Stimulated activated naive CD8-positive, alpha-beta T cell treated with anti-CD3 and anti-CD28 coated beads, Interleukin-15, amount 100 ng/mL, for 72 hours (primary cell): ENCODE measurements at places on chromosomes 6 and 20.
A peak's percentile ranks its signal among the peaks of the same experiment; 100 is the strongest.

DNA sequence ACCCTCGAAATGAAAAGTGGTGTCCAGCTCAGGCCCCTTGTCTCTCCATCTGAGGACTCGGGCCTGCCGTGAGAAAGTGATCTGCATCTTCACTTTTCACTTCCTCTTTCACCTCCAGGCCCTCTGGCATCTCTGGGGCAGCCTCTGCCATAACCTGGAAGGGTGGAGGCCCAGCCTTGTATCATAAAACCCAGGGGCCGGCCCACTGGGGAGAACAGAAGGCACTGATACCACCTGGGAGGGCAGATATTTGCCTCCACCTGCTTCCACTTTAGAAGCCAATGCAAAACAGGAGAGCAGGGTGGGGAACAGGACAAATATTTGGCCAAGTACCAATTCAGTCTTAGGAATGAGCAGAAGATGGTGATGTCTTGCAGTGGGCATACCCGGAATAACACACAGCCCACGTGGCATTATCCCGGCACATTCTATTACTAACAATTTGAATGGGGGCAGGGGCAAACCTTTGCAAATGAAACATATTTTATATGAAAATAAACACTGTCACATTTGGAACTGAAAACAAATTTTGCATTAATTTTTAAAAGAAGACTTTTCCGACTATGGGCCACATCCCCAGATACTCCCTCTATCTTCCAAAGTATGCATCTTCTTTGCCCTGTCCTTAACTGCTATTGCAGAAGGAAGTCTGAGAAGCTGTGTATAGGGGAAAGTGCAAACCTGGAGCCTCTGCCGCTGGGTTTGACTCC lies 69.2 kb upstream of the TBC1D7 start:
- no peak for DNase-seq

DNA sequence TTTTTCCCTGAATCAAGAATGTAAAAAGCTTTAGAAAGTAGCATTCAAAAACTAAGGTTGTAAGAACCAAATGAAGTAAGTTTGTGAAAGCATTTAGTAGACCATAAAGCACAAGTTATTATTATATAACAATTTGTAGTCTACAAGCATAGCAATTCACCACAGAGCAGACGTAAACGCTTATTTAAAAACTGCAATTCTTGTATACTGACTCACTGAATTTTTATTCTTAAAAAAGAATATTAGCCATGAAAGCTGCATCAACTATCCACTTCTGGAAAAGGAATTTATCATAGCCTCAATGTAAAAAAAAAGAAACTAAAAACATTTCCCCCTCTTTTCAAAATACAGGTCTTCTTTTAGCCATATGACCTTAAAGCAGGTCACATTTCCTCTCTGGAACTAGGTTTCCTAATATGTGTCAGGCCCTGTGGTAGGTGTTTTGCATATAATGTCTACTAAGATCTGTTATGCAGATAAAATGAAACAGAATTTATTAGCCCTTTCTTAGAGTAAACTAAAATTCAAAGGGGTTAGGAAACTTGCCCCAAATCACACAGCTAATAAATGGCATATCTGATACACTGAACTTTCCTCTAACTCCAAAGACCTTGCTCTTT lies 2.1 kb downstream of the MAP3K7 start:
- no peak for DNase-seq

- no peak for DNase-seq
These were observed 58.7 kb downstream of the KIF13A start for GRCh38 chr6:17928514-17929430.

- no peak for DNase-seq
These were observed 545.6 kb downstream of the KIF16B start for GRCh38 chr20:16027686-16028085.

GRCh38 chr6:167984876-167985604 lies 12.4 kb upstream of the KIF25 start:
- DNase-seq, result no peak

DNA sequence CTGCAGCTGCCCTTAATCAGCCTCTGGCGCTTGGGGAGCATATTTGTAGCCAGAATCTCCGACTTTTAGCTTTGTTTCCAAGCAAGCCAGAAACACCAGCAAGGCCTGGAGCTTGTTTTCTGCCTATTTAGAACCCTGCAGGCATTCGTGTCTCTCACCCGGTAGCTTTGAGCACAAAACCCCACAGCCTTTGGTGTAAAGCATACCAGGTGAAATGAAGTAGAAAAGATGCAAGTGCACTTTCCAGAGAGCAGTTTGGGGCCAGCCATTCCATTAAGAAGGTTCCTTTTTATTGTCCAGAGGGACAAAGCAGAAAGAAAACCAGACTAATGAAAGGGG lies 736 bp downstream of the FAM217B start:
- no peak for DNase-seq

GRCh38 chr6:85468326-85468725 lies 18.4 kb downstream of the NT5E start:
- no peak for DNase-seq

GRCh38 chr6:138498629-138499302 lies 528 bp downstream of the NHSL1 start:
- DNase-seq, result no peak

DNA sequence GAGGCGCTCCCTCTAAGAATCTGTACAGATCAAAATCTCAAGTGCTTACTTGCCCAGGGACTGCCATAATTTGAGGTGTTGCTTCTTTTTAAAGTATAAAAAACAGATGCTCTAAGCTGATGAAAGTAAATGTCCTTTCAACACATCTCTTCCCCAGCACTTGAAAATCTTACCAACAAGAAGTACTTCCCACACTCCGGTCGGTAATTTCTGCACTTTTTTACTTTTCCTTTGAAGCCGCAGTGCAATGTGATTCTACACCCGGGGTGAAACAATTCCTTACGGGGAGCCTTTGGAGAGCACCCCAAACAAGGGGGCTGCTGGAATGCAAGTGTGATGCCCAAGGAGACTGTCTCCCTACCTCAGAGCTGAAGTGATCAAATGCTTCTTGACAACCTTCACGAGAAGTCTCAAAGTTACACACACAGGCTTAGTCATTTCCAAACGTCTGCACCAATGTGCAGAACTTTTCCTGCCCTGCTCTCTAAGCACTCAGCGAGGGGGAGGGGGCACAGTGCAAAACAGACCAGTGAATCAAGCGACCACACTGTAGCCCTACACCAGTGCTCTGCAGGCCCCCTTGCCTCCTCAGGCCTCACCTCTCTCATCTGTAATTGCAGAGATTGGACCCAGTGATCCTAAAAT lies 56.7 kb downstream of the ATXN1 start:
- peak; percentile 48 for DNase-seq

DNA sequence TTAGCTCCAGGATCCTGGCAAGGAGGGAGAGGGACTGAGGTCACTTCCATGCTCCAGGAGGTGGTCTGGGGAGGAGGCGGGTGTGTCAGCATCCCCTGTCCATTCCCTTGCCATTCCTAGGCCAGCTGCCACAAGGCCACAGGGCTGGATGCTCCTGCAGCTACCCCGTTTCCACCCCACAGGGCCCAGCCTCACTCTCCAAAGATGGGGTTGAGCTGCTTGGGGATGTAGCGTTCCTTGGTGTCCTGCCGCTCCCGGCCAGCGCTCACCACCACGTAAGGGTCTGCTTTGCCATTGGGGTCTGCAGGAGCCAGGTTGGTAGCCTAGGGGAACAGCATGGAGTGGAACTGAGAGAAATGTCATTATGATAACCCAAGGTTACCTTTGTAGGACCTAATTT lies 23.0 kb downstream of the ERGIC3 start:
- no peak for DNase-seq

DNA sequence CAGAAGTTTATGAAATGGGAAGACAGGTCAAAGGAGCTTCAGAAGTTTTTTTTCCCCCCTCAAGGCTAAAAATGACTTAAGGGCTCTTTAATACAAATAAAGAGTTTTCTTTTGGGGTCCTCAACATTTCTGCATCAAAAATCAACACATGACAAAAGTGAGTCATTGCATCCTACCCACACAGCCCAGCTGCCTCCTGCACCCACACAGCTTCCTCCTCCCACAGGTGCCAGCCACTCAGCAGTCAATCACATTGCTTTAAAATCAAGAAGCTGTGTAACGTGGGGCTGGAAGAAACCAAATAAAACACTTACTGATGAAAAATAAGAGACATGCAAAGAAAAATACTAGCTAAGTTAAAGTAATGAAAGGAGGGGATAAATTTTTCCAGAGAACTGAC lies 68.5 kb downstream of the MAP3K5 start:
- DNase-seq, result peak; percentile 17

GRCh38 chr6:40825102-40825501 lies 213.9 kb downstream of the UNC5CL start:
- no peak for DNase-seq

- DNase-seq, result no peak
These were observed 12.5 kb upstream of the RNF217 start for GRCh38 chr6:124949706-124950105.

DNA sequence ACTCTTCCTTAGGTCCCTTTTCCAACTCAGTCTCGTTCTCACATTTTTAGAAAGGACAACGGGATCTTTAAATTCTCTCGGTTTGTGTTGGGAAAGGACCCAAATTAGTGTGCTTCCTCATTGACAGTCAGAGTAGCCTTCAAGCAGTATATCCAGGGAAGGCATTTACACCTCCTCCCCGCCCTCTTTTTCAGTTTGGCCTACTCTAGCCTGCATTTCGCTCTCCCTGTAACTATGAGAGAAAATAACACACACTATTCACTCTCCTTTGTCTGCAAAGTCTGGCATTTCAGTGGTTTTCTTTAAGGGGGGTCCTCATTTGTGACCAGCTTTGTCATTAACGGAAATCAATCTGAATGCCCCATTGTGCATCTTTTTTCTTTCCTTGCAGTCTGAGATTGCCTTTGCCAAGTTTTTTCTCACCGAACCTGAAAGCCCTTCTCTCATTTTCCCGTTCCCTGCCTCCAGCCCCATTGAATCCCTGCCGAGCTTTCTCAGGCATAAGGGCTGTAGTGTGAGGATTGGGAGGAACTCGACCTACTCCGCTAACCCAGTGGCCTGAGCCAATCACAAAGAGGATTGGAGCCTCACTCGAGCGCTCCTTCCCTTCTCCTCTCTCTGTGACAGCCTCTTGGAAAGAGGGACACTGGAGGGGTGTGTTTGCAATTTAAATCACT lies 393 bp upstream of the FABP7 start:
- no peak for DNase-seq

GRCh38 chr6:39812496-39812852 lies 20.3 kb downstream of the DAAM2 start:
- no peak for DNase-seq

DNA sequence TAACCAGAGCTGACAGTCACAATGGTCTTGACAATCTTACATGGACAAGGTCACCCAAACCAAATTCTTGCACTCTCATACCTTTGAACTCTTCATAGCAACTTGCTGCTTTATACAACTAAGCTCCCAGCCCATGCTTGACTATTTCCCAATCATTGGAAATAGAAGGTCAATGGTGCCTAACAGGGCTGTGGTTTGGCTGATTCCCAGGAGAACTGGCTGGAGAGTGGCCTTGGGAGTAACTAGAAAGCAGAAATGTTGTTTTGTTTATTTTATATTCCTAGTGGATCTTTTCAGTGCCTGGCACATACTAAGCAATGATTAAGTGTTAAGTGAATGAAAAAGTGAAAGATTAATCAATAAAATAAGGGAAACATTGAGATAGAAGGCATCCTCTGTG lies 3.0 kb downstream of the SPINT4 start:
- no peak for DNase-seq

DNA sequence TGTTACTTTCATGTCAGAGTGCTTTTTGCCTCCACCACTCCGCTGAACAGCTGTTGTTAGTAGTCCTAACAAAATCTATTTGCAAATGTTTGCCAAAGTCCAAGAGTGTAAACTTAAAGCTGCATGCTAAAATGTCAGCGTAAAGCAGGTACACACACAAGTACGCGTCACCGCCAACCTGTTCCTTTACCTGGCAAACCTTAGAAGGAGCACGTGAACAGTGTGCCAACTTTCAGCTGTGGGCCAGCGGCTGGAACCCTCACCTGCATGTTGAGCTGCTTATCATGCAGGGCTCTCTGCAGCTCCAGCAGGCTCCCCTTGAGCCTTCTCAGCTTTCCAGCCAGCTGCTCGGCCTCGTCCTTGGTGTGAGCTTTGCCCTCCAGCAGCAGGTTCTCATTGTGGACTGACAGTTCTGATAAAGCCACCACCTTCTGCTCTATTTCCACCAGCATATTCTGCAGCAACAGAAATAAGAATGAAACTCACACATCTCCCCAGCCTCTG lies 359.3 kb downstream of the SYNE1 start:
- DNase-seq, result no peak

- peak; percentile 61 for DNase-seq
These were observed 34.5 kb upstream of the HBS1L start for GRCh38 chr6:135088818-135089809.

- DNase-seq, result no peak
These were observed 570 bp upstream of the PLCB4 start for GRCh38 chr20:9068233-9068801.

- no peak for DNase-seq
These were observed 99.4 kb upstream of the RAB32 start for GRCh38 chr6:146444189-146444588.

DNA sequence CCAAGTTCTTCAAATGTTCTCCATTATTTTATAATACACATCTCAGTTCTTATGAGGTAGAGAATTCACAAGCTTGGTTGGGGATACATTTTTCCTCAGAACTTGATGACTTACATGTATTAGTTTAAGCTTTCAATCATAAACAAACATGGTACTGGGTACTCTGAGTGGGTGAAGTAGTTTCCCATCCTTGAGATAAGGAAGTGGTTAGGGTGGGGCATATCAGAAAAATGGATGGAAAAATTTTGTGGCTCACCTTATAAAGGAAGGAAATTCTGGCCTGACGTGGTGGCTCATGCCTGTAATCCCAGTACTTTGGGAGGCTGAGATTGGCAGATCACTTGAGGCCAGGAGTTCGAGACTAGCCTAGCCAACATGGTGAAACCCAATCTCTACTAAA lies 52.0 kb downstream of the CD164 start:
- DNase-seq, result no peak

DNA sequence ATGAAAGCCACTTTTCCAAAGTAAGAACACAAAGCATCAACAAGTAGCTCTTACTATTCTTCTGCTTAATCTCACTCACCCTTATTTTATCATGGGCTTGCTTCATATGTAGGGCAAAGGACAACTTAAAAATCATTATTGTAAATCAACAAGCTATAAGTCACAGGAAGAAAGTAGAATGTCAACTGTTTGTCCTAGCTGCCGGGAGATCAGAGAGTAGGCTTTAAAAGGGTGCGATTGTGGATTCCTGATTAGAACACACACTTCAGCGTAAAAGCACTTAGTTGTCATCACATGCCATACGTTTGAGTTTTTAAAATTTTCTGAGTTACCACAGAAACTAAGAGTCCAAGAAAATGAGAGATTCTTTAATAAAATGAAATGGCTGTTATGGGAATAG lies 44.4 kb upstream of the NHSL1 start:
- no peak for DNase-seq

DNA sequence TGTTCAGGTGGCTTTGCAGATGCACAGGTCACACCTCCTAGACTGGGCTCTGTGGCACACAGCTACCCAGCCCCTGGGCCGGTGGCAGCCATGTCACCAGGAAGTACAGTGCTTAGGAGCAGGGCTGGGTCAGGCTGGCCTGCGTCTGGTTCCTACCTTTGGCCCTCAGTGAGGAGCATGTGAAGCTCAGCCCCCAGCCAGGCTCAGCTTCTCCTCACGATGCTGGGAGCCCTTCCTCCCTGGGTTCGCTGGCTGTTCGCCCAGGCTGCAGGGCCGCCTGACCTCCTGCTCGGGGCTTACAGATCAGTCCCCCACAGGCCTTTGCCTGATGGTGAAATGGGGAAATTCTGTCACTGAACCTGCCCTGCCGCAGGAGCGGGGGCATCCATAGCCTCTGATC lies 23.1 kb downstream of the SPATA2 start:
- no peak for DNase-seq
